Stimulated activated CD8-positive, alpha-beta memory T cell treated with anti-CD3 and anti-CD28 coated beads, Interleukin-2, amount 100 ng/mL, for 1 hour (primary cell): ENCODE measurements at places on chromosomes 3 and 15.

GRCh38 chr3:155086051-155086450 lies 5.9 kb downstream of the MME start:
- no peak for DNase-seq

DNA sequence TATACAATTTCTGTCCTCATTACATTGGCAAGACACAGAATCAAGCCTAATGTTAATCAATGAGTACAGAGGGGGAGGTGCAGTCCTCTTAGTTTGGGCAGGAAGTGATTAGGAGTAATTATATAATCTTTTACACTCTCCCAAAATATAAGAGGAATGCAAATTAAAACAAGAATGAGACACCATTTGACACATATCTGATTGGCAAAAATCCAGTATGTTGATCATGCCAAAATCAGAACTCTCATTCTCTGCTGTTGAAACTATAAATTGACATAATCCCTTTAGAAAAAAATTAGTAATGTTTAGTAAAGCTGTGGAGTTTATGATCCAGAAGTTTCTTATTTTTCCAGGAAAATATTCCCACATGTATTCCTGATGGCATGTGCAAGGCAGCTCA lies 373.4 kb downstream of the EPHA6 start:
- DNase-seq: no peak

GRCh38 chr3:122092460-122093165 lies 37.5 kb downstream of the CD86 start:
- DNase-seq: no peak

- no peak for DNase-seq
Measured at GRCh38 chr3:128416578-128417211, 50.0 kb downstream of the DNAJB8 start.

DNA sequence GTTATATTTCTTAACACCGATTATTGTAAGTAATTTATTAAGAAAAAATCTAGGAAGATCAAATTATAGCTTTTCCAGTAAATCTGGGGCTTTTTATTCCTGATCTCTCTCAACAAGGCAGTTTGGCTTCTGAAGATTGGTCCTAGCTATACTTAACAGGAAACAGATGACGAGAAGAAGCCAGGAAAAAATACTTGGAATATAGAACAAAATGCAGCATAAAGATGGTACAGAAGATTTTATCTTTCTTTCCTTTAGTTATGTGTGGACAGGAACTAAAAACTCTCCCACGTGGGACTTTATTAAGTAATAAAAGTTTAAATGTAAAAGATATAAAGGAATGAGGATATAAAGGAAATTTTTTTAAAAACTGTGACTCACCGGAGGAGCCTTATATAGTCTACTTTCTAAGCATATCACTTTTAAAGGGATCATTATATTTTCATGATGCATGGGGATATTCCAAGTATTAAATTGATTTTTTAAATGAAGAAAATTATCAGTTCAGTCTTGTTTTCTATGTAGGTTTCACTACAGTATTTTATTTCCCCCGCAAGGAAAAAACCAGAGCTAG lies 8.2 kb downstream of the B3GNT5 start:
- no peak for DNase-seq

- no peak for DNase-seq
Measured at GRCh38 chr3:131501949-131502348, 822 bp downstream of the MRPL3 start.

DNA sequence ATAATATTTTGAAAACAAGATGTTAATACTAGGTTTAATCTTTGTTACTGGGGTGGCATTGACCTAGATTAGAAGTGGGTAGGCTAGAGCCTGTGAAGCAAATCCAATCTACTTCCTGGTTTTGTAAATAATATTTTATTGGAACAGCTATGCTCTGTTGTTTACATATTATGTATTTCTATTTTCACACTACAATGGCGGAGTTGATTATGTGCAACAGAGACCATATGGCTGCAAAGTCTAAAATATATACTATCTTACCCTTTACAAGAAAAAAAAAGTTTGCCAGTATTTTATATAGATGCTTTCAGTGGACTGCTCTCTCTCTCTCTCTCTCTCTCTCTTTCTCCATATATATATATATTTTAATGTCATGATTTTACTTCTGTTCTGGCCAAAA lies 244.2 kb downstream of the NLGN1 start:
- DNase-seq: no peak

- no peak for DNase-seq
Measured at GRCh38 chr3:14224895-14225294, 46.3 kb downstream of the LSM3 start.
